ENCODE measurements at places on chromosomes 7 and 10.

DNA sequence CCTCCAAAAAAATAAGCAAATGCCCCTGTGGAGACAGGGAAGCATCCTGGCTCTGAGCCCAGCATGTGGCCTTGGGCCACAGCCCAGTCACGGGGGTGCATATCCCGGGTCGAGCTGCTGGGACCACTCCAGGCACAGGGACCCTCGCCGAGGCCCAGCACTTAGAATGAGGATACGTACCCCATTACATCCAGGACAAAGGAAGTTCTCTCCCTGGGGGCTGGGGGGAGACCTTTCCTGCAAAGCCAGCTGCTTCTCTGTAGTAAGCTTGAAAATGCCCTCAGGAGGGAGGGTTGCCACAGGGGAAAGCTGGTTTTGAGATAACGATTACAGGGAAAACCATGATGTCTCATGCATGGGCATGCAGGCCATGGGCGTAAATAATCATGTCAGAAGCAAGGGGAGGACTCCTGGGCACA is 75.5 kb downstream of the HIPK2 start:
- no peak for DNase-seq

- no peak for DNase-seq
Observed at GRCh38 chr7:19982841-19983835, 209.7 kb upstream of the TMEM196 start.

GRCh38 chr7:112399501-112399900 is 50.8 kb upstream of the IFRD1 start:
- no peak for DNase-seq

- no peak for DNase-seq
Observed at GRCh38 chr7:134905375-134905774, 80.9 kb upstream of the AGBL3 start.

Data from forelimb muscle (tissue), 1 donor.